ENCODE measurements at places on chromosomes 3 and 15. TPM values are rescaled to one million over a fixed set of nuclear protein-coding genes. Genes with fewer than 3 reads are reported as not detected.

- DNase-seq, result no peak
Measured at GRCh38 chr15:100944244-100944895, 25.2 kb downstream of the LRRK1 start.

C2CD4B gene
- not detected for total RNA-seq

TRH gene
- not detected for total RNA-seq

ZIC4 gene
- 1.0 TPM for total RNA-seq

- peak; percentile 31 for DNase-seq
Measured at GRCh38 chr3:59809710-59810444, 760.1 kb upstream of the CFAP20DC start.

TEX55 gene
- not detected for total RNA-seq

DNA sequence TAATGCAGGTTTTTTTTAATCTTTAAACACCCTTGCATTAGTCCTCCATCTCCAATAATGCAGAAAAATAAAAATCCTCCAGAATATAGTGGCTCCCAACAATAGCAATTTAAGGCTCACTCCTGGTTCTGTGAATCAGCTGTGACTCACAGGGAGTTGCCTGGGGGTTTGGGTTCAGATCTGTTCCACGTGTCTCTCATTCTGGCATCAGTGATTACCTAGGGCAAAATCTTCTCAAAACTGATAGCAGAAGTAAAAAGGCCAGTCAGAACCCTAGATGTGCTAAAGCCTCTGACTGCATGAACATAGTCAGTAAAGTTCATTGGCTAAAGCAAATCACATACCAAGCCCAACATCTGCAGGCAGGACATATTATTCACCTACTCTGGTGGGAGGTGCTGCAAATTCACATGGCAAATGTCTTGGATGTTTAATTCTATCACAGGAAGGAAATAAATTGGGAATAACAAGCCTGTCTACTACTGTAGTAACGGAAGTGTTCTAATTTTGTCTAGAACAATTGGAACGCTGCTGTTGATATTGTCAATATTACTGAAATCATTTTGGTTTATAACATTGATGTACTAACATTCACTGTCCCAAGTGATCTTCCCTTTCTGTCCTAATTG is 364.1 kb upstream of the CNTN4 start:
- no peak for DNase-seq

- DNase-seq, result no peak
Measured at GRCh38 chr15:92733090-92733933, 77.7 kb upstream of the FAM174B start.

NBEAL2 gene
- 2.3 TPM for total RNA-seq

- DNase-seq, result no peak
Measured at GRCh38 chr3:186909078-186909853, 21.1 kb upstream of the ST6GAL1 start.

DNA sequence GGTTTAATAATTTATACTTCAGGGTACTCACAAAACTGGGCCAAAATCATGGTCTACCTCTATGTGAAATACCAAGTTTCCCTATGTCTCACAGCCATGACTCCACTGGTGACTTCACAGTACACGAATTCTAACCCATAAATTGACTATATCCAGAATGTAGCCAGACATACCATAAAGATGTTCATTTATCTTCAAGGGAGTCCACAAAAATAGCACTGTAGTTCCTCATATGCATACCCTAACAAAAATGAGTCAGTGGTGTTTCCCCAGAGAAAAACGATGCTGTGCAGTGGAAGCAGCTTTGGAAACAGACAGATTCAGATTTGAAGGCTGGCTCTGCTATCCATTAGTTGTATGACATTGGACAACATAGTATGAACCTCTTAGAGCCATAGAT is 438.8 kb downstream of the FHIT start:
- no peak for DNase-seq

DNA sequence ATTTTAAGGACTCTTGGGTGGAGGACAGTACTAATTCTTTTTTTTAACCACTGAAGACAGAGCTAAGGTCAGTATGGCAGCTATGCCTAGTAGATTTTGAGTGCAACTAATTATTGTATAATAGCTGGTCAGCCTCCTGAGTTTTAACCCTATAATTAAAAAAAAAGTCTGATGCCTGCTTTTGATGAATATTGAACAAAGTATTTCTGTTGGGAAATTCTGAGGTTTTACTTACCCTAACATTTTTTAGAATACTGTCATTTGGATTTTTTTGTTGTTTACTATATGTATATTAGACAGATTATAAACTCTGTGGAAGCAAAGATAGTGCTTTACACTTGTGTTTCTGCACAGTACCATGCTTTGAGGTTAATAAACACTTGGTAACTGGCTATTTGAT is 20.8 kb downstream of the TCF12 start:
- DNase-seq, result no peak

DPPA2 gene
- total RNA-seq, result not detected

- peak; percentile 2 for DNase-seq
Measured at GRCh38 chr3:61250784-61251173, 473 bp downstream of the FHIT start.

- DNase-seq, result peak; percentile 53
Measured at GRCh38 chr3:4751502-4752101, 227.6 kb upstream of the BHLHE40 start.

GRCh38 chr3:193773266-193774220 is 180.5 kb downstream of the OPA1 start:
- DNase-seq, result no peak

ZBTB47 gene
- total RNA-seq, result 96.8 TPM

DNA sequence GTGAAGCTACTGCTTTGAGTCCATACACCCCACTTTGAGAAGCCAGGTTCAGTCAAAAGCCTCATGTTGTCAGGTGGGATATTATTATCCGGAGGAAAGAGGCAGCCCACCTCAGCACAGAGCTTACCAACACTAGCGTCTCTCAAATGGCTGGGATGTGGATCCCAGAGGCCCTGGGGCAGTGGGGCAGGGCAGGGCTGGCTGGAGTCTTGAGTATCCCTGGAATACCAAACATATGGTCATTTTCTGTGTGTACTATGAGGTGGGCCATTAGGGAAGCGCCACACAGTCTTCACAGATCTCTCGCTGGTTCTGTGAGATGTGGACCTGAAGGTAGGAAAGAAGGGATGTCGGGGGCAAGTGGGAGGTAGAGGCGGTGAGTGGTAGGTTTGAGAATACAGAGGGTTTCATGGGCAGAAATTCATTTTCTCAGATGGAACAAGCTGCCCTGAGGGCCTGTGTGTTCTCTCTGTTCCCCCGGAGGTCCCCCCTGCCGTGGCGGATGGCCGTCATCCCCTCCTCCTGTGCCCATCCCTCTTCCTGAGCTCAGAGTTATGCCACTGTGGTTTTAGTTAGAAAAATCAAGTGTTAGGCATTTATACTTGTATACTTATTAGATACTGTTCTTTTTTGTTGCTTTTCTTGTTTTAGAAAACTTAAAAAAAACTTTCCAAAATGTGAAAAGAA is 66.4 kb downstream of the USP13 start:
- DNase-seq, result no peak

GRCh38 chr15:99279827-99280226 is 28.5 kb downstream of the LRRC28 start:
- DNase-seq, result no peak

MESP1 gene
- total RNA-seq, result 0.75 TPM

DNA sequence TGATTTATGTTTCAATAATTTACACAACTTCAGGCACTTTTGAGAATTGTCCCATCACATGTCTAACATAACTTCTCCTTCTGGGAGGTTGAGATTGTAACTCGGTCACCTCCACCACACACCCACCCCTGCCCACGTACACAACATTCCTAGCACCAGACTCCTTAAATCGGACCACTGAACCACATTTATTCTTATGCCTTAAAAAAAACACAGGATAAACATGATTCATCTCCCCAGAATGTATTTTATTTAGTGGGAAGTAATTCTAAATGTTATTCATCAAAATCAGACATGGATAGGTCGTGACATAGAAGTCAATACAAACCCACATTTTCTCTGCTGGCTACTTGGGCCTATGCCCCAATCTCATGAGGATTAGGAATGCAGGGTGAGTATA is 3.0 kb downstream of the SNTN start:
- DNase-seq, result no peak

DNA sequence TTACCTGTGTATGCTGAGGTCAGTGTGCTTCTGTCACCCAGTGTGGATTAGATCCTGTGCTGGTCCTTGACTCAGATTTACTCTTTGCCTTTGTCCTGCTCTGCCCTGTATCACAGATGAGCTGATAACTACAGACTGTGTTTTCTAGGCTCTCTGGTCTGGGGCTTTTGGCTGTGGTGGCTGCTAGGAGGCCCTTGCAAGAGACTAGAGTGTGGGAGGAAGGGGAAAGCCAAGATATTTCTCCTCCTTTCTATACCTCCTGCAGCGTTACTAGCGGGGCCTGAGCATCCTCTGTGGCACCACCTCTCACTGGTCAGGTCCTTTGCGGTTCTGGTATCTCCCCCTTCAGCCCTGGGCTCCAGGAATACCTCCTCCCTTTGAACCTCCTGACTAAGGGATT is 282.3 kb upstream of the TBC1D5 start:
- DNase-seq, result no peak

GRCh38 chr15:71278989-71279756 is 163.9 kb downstream of the THSD4 start:
- peak; percentile 43 for DNase-seq

DNA sequence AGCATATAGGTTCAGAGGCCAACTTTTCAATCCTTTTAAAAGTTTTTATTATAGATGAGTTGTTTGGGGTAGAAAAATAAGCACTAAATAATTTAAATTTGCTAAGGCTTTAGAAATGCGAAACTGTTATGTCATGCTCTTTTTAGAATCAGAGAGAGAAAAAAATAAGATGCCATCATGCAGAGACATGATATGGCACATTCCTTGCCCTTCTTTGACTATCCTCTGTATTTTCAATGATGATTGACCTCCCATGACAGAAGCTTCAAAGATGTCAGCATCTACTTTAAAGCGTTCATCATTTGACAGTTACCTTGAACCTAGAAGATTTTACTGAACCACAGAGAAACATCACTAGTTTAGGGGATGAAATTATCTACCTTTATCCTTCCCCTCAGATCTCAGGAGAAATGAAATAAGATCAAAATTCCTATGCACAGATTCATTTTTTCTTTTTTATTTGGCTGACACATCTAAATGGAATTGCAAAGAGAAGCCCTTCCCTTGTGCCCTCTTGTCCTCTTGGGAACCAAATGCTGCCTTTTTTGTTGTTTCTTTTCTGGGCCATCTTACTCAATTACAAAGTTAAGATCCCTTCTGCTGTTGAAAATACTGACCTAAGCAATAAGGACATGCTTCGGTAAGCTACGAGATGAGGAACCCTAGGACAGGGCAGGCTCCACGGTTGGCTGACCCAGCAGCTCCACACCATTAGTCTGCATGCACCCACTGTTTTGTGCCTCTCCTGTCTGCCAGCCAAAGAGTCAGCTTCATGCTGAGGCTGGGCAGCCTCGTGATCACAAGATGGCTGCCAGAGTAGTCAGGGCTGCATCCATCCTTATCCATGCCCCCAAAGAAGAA is 289.7 kb upstream of the TPM1 start:
- peak; percentile 31 for DNase-seq

GRCh38 chr3:64294771-64295170 is 69.5 kb upstream of the PRICKLE2 start:
- DNase-seq, result no peak

DNA sequence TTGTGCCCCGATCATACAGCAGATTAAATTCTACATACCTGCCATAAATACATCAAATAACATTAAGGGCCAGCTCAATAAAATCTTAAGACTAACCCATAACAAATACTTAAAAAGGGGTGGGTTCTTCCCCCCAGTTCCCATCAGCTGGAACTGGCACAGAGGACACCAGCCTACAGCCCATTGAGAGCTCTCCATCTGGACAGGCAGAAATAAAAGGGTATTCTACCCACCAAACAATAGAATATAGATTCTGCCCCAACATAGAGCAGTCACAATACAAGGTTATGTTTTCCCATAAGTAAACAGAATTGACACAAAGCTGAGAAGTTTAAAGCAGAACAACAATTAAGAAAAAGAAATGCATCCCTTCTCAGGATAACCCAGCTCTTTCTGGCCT is 11.9 kb downstream of the CPOX start:
- DNase-seq, result no peak

GRCh38 chr3:86951322-86951721 is 39.6 kb downstream of the VGLL3 start:
- no peak for DNase-seq

DNA sequence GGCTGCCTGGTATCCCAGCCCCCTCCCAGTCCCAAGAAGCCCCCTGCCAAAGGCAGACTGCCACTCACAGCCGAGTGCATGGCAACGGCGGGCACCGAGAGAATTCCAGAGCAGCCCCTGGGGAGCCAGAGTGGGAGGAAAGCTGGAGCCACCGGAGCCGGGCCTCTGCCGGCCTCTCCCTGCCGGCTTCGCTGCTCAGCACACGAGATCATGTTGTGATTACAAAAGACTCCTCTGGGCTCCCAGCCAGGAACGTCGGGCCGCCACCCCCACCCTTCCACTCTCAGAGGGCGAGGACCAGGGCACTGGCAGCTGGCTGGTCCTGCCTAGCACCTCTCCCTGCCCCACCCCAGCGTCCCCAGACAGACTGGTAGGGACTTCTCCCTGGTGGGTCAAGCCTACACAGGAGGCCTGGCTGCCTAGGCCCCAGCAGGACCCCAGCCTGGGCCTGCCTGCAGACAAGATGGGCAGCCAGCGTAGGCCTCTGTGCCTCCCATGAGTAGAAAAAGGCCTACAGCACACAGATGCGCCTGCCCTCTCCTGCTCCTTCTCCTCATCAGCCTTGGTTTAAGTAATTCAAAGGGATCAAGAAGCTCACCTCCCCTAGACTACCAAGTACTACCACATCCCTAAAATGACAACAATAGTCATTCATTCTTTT is at the start of gene CCDC9B:
TSS of gene CCDC9B (minus strand) at position 200 of the 661 bp plus-strand sequence. CDS start at position 80, 120 bp downstream.
- DNase-seq, result peak; percentile 97

DNA sequence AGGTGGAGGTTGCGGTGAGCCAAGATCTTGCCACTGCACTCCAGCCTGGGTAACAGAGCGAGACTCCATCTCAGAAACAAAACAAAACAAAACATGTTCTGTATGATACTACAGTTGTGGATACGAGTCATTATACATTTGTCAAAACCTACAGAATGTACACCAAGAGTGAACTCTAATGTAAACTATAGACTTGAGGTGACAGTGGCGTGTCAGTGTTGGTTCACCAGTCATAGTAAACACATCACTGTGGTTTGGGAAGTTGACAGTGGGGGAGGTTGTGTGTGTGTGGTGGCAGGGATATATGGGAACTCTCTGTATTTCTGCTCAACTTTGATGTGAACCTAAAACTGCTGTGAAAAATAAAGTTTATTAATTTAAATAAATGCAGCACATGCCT is 33.0 kb upstream of the GNB5 start:
- DNase-seq, result no peak

NANOGP8 gene
- total RNA-seq, result not detected

- peak; percentile 3 for DNase-seq
Measured at GRCh38 chr3:62259924-62260323, 113.4 kb downstream of the FEZF2 start.
